Effector CD4-positive, alpha-beta T cell (primary cell): ENCODE measurements at places on chromosomes 16 and 17.

DNA sequence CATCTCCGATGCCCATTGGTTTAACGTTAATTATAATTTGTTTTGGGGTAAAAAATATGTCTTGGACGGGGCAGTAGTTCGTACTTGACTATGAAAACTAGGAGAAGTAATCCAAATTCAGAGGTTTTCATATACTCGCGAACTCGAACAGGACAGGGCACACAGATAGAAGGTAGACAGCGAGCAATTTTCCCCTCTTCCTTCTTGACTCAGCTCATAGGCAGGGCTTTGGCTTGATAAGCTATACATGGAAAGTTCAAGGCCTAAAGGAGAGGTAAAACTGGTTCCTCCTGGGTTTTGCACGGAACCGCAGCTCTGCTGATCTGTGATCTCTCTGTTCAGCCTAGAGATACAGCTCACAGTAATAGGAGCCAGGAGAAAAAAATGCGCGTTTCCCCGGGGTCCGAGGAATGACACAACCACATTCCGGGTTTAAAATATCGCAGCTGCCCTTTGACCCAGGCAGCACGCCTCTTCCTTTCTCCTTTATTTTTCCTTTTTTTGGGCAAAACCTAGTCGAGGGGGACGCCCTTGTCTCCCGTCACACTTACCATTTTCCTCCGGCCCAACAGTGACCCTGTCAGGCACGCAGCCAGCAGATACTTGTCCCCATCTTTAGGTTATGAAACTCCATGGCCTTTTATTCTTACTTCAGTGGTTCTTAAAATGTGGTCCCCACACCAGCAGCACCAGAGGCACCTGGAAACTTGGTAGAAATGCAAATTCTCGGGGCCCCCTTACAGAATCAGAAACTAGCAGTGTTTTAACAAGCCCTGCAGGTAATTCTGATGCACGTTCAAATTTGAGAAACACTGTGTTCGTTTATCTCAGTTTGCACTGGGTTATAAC lies 1.7 kb upstream of the LASP1 start:
- no peak for DNase-seq

GRCh38 chr17:63826468-63827001 lies 696 bp upstream of the PSMC5 start:
- no peak for DNase-seq

DNA sequence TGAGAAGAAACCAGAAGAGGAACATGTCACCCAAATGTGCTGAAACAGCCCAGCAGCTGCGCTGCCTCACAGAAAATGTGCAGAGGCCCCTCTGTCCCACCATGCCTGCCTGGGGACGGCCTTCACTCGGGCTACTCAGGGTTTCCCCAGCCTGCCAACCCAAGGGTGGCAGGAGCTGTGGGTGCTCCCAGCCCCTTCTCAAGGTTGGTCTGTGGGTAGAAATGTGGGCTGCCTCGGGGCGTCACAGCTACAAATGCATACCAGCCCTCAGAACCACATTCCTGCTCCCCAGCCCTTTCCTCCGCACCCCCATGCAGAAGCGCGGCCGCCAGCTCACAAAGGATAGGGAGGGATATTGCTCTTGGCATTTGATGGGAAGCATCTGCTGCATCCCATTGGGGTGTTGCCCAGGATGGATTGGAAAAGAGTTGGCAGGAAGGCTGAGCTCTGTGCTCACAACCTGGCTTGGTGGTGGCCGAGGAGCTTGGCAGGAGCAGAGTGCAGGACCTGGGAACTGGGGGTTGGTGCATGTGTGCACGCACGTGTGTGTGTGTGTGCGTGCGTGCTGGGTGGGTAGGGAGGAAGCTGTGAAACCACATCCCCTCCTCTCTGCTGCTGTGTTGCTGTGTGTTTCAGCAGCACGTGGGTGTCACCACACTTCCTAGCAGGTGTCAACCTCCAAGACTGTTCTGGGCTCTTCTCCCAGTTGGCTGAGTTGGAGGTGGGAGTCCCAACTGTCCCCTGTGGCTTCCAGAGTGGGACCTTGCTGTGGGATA lies 304.4 kb downstream of the SEC14L1 start:
- DNase-seq, result peak; percentile 79

DNA sequence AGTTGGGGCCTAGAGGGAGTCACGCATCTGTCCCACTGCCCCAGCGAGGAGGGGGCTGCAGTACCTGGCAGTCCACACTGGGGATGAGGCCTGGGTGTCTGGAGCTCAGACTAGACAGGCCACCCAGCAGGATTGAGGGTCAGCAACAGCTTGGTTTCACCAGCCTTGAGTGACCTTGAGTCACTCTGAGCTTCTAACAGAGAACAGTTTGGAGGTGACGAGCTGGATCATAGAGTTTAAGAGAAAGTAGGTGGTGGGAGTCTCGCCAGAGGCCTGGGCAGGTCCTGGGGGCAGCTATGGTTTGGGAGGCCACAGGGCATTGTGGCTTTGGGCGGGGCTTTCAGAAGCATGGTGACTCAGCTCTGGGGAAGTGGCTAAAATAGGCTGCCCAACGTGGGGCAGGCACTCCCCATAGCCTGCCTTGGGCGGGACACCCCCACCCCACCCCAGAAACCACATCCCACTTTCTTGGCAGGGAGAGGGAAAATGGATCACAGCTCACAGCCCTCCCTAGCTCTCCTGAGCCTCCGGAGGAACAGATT lies 20.5 kb downstream of the CDC42EP4 start:
- no peak for DNase-seq

GRCh38 chr17:19497624-19498023 lies 36.0 kb upstream of the SLC47A1 start:
- no peak for DNase-seq

- DNase-seq, result no peak
These were observed 7.3 kb upstream of the PRSS36 start for GRCh38 chr16:31157136-31157535.

DNA sequence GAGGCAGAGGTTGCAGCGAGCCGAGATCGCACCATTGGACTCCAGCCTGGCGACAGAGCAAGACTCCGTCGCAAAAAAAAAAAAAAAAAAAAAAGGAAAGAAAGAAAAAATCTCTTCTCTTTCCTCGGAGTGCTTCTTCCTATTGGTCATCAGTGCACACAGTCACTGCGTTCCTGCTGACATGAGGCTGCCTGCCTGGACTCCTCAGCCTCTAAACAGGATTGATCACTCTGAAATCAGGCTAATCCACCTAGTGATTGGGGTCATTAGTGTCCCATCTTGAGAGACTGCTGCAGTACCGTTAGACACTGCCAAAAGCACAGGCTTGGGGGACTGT lies 30.8 kb downstream of the PLCD3 start:
- DNase-seq, result no peak

GRCh38 chr17:73710095-73710592 lies 65.9 kb upstream of the SDK2 start:
- peak; percentile 57 for DNase-seq

- no peak for DNase-seq
These were observed 1.6 kb downstream of the NDUFB10 start for GRCh38 chr16:1960665-1961630.
